Motor neuron (in vitro differentiated cells): ENCODE measurements at places on chromosomes 12 and 14.

DNA sequence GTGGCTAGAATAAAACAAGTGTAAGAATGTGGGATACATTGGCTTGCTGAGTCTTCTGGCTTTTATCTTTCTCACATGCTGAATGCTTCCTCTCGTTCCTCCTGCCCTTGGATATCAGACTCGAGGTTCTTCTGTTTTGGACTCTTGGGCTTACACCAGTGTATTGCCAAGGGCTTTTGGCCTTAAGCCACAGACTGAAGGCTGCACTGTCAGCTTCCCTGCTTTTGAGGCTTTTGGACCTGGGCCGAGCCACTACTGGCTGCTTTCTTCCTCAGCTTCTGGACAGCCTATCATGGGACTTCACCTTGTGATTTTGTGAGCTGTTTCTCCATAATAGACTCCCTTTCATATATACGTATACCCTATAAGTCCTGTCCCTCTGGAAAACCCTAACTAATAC lies 300.9 kb upstream of the STXBP6 start:
- ATAC-seq = no peak

- no peak for ATAC-seq
Observed at GRCh38 chr12:34396861-34397590, 374.7 kb downstream of the ALG10 start.

GRCh38 chr14:56992332-56992820 lies 182.1 kb upstream of the OTX2 start:
- ATAC-seq = no peak

DNA sequence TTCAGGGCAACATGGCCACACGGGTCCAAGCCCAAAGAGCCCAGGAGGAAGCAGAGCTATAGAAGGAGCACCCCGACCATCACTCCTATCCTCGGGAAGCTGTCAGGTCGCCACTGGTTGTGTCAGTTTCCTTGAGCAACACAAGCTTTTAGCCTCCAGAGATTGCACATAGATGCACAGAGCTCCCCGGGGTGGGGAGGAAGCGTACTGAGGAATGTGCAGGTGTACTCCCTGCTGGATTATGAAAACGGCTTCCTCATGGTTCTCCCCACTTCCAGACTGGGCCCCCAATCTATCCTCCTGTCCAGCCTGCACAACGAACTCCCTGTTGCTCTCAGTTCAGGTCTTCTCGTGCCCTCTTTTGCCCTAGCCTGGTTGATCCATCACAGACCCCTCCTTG lies 30.3 kb upstream of the IRF2BPL start:
- ATAC-seq = no peak

GRCh38 chr12:2696136-2696535 lies 98.6 kb upstream of the FKBP4 start:
- ATAC-seq = no peak

- peak; percentile 98 for ATAC-seq
Observed at GRCh38 chr12:72207486-72208409, 64.4 kb upstream of the TRHDE start.

- no peak for ATAC-seq
Observed at GRCh38 chr12:26847431-26847830, 14.4 kb upstream of the ITPR2 start.

DNA sequence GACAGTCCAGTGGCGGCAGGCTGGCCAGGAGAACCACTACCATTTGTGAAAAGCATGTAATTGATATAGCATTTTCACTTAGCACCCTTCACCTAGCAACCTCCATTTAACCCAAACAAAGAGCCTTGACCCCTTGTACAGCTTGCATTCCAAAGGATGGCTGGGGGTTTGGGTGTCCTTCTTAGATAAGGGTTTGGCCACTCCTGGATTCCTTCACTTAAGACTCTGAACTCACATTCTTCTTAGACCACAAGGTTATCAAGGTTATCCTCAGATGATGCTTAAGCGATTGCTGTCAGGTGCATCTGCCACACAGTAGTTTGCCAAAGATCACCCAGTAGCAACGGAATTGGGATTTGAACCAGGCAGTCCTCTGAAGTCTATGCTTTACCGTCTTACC lies 102.8 kb downstream of the ZNF664 start:
- ATAC-seq = no peak

DNA sequence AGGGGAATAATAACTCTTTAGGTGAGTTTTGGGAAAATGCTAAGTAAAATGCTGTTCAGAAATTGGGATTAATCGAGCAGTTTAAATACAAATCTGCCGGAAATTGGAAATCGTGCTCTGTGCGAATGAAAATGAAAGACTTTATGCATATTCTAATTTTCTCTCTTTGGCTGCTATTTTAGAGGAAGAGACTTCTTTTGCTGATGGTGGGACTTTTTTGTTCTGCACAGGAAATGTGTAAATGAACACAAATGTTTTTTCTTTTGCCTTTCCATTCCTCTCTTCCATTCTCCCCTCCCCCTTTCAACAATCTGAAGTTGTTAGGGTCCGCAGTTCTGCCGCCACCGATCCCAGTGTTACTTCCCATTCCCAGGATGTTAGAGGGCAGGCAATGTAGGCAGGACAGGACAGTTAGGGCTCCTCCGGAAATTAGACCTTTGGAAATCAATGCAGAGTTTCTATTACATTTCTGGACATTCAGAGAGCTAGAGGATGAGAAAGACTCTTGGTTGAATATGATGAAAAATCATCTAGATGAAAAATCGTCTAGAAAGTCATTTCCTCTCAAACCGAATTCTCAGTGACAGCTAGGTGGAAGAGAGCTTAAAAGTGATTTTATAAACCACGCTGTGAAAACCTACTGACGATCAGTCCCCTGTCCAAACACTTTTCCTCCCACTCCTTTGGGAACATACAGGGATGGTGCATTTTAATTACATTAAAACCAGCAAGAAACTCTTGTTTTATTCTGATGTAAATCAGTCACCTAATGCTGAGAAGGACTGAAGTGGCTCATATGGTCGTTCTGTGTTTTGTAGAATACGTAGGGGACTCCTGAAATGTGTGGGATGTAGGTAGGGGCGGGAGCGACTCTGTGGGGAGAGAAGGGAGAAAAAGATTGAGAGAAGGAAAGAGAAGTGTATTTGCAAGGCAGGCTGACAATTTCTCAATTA lies 17.8 kb downstream of the FOXG1 start:
- ATAC-seq = no peak

GRCh38 chr14:77208291-77208978 lies 26.8 kb downstream of the TMEM63C start:
- ATAC-seq = peak; percentile 46

DNA sequence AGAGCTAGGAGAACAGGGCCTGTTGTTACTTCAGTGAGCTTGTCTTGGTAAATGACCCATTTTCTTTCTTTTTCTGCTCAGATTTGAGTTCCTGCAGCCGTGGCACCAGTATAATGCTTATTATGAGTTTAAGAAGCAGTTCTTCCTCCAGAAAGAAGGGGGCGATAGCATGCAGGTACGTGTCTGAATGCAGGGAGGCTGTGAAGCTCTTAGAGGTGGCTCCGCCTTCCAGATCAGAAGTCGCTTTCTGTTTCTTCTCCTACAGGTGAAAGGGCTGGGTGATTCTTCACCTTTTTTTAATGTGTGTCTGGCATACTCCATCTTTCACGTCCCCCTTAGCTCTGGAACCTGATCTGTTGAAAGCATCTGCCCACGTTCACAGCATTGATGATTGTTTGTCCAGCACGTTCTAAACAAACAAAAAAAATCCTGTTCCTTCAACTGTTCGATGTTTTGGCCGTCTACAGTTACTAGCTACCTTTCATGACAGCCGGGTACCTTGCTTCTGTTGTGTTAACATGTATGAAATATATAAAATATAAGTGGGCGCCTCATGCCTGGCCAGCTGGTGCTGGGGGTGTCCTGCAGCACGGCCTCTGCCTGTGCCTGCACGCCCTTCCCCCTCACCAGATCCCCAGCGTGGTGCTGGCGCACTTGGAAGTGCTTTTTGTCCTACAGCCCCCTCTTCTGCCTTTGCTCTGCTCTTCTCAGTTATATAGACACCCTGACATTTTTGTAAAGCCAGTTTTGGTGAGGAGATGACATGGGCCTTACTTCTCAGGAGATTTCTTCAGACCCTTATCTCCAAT lies 44.6 kb downstream of the SFSWAP start:
- ATAC-seq = no peak

GRCh38 chr12:92629349-92630065 lies 73.3 kb upstream of the PLEKHG7 start:
- no peak for ATAC-seq

DNA sequence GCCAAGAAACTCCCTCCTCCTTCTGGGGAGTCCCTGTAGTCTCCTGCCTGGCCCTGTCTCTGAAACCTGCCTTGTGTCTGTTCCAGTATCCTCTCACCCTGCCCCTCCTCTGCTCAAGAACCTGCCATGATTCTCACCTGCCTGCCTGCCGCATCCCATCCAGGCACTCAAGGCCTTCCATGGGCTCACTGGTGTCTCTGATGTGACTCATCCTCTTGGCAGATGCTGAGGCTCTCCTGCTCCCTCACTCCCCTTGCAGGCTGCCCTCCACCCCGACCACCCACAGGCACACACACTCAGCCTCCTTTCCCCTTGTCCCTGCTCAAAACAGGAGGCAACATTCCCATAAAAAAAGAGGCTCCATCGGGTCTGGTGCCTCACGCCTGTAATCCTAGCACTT lies 5.8 kb upstream of the BEGAIN start:
- peak; percentile 39 for ATAC-seq

- ATAC-seq = no peak
Observed at GRCh38 chr14:74475678-74476077, 17.4 kb downstream of the NPC2 start.

DNA sequence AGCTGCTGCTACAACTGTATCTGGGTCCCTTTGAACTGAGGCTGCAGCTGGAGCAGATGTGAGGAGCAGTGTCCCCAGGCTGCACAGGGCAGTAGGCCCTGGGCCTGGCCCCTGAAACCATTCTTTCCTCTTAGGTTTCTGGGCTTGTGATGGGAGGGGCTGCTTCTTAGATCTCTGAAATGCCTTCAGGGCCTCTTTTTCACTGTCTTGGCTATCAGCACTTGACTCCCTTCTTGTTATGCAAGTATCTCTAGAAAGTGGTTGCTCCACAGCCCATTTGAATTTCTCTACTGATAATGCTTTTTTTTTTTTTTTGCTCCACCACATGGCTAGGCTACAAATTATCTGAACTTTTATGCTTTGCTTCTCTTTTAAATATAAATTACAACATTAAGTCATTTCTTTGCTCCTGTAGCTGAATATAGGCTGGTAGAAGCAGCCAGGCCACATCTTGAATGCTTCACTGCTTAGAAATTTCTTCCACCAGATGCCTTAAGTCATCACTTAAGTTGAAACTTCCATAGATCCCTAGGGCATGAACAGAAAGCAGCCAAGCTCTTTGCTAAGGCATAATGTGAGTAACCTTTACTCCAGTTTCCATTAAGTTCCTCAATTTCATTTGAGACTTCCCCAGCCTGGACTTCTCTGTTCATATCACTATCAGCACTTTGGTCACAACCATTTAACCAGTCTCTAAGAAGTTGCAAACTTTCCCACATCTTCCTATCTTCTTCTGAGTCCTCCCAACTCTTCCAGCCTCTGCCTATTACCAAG lies 41.1 kb downstream of the ACSM4 start:
- no peak for ATAC-seq

- no peak for ATAC-seq
Observed at GRCh38 chr14:104819361-104819781, 18.5 kb downstream of the ZBTB42 start.

- ATAC-seq = no peak
Observed at GRCh38 chr14:38261620-38262019, 5.7 kb upstream of the CLEC14A start.

DNA sequence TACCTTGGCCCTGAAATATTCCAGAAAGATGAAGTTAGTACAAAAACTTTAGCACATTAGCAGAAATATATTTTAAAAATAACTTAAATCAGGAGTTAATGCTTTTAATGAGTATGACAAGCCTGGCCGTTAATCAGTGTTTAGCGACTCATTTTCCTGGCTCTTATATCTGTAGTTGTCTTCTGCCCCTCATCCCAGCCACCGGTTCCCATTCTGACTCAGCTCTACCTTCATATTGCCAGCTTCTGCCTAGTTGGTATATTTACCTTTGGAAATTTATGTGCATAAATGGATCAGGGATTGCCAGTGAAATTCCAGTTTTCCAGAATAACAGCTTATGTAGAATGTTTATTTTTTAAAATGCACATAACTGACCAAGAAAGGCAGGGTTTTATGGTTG lies 79.9 kb downstream of the ERGIC2 start:
- no peak for ATAC-seq

GRCh38 chr12:120571299-120571698 lies 9.9 kb downstream of the POP5 start:
- ATAC-seq = no peak

- peak; percentile 92 for ATAC-seq
Observed at GRCh38 chr14:96053600-96054381, 14.6 kb downstream of the C14orf132 start.

DNA sequence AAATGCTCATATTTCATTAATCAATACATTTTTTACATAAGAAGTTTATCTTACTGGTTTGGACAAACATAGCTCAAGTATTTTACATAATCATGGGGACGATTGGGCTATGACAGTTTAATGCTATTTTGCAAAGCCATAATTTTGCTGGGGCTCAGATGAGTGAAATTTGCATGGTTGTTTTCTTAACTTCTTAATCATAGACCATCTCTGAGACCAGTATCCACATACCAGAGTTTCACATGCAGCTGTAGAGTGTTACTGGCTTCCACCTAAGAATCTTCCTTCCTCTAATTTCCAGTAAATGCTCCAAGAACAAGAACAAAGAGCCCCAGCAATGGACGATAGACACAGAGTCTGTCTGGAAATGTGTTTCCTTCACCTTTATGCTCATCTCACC lies 303.0 kb upstream of the TMEM132C start:
- no peak for ATAC-seq

- ATAC-seq = peak; percentile 55
Observed at GRCh38 chr14:23694949-23695663, 58.9 kb downstream of the DHRS2 start.

- ATAC-seq = no peak
Observed at GRCh38 chr12:71291746-71292145, 133.9 kb upstream of the TSPAN8 start.

- no peak for ATAC-seq
Observed at GRCh38 chr12:48061938-48062719, 43.8 kb downstream of the SENP1 start.

- no peak for ATAC-seq
Observed at GRCh38 chr14:75144944-75145343, 18.1 kb upstream of the NEK9 start.

DNA sequence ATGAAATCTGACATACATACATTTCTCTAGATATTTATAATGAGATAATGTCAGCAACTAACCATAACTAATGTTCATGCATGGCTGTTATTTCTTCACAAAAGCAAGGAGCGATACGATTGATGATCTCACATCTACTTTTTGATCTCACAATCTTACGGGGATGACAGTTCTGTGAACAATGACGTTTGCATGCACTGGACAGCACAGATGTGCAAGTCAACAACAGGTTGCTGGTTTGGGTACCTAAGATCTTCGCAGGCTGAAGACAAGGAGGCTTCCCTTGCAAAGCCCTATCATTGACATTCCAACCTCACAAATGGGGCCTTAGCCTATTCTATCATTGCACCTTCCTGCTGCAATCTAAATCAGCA lies 53.6 kb downstream of the C12orf42 start:
- ATAC-seq = no peak

DNA sequence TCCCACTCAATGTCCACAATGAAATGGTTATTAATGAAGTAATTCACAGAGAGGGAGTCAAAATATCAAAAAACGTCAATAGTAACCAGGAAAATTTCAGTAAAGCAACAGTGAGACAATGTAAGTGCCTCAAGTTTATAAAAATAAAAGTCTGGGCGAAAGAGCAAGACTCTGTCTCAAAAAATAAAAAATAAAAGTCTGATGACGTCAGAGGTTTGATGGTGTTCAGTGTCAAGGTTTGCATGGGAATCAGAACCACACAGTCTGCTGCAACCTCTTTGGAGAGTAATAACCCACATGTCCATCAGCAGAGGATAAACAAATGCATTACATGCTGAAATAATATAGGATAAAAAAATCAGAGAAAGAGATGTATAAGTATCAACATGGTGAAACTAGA lies 152.4 kb downstream of the ASCL1 start:
- ATAC-seq = no peak
